ENCODE measurements at places on chromosomes 7 and 10. TPM values are rescaled to one million over a fixed set of nuclear protein-coding genes. Genes with fewer than 3 reads are reported as not detected.

DNA sequence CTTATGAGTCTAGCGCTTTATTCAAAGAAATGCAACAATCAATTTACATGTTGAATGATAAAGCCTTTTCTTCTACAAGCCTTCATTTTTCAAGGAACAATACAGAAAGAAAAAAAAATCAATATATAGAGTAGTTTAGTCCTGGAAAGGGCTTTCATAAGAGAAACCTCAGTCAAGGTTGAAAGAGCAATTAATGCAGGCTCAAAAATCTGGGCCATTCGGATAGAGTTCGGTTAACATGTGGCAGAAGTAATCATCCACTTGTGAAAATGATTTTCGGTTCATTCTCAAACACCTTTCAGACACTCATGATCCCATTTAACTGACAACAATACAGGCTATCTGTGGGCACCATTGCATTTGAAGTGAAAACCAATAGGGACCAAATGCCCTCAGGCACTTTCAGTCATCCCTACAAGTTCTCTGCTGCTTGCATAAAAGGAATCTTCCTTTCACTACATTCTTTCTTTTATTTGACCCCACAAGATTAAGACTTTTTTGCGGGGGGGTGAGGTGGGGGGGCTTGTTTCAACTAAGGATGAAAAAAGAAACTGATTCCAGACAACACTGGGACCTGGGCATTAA lies 177.9 kb downstream of the RNF133 start:
- no peak for DNase-seq

- no peak for DNase-seq
Measured at GRCh38 chr7:25967278-25968204, 184.5 kb upstream of the NFE2L3 start.

DNA sequence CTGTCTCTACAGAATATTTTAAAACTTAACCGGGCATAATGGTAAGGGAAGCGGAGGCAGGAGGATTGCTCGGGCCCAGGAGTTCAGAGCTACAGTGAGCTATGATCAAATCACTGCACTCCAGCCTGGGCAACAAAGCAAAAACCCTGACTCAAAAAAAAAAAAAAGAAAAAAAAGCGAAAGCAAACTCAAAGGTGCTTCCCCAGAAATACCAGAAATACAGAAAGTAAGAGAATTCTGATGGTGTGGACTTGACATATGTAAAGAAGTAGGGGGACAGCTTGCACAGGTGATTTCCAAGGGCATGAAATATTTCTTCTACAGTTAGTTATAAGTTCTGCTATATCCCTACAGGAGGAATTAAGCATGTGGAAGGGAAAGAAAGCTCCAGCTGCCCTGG lies 69.7 kb upstream of the APBB1IP start:
- DNase-seq = no peak

- peak; percentile 60 for DNase-seq
Measured at GRCh38 chr10:67779465-67780203, 58.4 kb downstream of the DNAJC12 start.

GRCh38 chr10:20993389-20993788 lies 96.3 kb upstream of the NEBL start:
- no peak for DNase-seq

DNA sequence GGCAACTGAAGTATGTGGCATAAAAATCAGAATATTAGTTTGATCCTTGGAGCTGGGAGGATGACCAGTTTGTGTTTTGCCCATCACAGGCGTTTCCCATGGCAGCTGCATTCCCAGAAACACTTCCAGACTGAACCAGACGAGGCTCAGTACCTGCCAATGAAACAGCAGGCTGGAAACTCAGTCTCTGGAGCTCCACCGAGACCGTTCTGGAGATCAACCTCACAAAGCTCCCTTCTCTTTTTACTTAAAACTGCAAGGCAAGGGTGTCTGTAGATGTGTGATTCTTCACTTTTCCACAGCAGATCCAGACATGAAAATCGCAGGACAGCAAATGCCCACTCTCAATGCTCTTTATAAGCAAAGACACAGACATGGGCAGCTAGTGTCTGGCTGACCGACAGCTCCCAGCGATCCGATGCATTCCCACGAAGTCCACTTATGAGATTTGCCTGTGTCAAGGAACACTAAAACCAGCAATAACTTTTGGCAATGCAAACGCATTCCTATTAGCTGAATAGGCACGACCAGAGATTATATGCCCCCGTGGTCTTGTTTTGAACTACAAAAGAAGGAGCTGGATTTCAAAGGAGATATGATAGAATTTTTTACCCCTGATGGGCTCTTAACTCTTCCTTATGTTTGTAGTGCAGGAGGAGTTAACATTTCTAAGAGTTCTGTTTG lies 72.6 kb downstream of the ADAM12 start:
- no peak for DNase-seq

DNA sequence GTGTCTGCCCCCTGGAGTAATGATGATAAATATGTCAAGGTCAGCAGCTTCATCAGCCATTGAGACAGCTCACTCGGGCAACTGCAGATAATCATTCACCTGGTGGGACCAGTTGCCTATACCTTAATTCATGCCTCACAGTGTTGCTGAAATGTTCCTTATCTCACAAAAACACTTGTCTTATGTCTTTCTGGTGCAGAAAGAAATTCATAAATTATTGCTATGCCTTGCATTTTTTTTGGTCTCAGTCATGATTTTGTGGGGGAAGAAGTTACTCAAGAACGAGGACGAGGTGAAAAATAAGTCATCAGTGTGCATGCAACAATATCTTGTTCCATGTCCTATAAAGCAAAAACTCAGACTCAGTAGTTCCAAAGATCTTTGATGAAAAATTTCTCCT lies 16.0 kb downstream of the TRIL start:
- DNase-seq = no peak

DNA sequence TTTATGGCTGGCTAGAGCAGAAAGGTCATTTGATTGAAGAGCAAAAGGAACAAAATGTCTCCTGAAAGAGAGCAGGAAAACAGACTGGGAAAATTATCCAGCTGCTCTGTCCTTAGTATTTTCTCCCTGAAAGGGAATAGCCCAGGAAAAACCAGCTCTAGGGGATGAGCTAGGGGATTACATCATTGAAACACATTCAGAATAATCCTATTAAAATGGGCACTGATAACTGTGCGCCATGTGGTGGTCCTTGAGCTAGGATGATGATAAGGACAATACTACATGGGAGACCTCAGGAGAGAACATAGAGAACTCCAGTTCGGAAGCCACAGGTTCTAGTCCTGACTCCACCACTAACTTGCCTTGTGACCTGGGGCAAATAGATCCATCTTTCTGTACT lies 873.8 kb downstream of the TYW1 start:
- no peak for DNase-seq

DNA sequence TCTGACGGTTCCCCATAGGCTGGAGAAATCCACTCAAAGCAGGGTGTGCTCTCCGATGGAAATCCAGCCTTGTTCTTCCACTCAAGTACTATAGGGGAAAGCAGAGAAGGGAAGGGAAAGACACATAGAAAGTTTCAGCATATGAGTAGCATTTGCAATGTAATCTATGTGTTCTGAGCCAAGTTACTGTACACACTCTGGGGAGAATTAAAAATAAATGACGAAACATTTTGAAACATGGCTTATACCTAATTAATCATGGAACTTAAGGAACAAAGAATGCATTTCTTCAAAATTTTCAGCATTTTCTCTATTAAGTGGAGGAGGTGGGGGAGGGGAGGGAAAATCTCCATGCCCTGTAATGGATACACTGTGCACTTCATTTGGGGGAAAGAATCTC lies 198.1 kb upstream of the HABP2 start:
- no peak for DNase-seq

DNA sequence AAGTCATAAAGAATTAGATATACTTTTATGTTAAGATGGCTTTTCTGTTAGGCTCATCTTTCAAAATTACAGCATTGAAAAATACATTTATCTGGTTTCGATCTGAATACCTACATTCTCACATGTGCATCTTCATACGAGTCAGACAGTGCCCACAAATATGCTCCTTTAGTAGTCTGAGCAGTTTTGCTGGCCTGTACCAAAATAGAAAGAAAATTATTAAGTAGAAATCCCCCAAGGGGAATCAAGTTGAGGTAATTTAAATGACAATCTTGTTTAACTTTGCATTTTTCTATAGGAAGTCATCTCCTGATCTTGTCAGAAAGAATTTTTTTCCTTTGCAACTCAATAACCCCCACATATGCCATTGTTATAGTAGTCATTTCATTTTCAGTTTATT lies 287.4 kb upstream of the SEMA3D start:
- DNase-seq = no peak

DNA sequence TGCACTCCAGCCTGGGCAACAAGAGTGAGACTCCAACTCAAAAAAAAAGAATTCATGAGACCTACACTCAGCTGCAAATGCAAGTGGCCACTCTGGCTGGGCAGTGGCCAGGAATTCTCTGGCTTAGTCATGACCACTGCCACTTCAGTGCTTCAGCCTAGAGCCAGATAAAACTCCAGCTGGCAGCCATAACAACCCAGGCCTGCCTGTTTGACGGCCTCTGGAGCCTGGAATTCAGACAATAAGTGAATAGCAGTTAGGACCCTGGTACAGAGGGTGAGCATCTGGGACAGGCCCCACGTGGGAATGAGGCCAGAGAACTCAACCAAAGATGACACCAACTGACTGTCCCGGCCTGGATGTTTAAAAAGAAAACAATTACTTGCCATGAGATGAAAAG lies 18.9 kb downstream of the RCC1L start:
- DNase-seq = no peak

DNA sequence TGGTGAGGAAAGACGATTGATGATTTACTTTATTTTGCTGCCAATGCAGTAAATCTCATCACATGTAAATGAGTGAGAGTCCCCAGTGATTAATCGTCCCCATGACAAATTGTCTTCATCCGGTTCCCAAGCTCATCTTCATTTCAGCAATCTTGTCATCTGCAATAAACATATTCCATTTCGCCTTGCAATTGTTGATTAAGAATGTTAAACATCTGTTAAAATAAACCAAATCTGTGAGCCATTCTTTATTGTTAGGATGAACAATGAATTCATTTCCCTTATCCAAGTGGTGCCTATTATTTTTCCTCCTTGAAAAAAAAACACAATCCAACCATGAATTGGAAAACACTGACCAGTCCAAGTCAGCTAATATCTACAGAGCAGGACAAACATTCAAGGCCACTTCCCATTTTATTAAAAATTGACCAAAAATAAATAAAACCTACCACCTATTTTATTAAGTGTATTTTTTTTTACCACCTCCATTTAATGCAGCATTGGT lies 36.5 kb downstream of the NPS start:
- DNase-seq = no peak

GRCh38 chr7:115224922-115225321 lies 303.0 kb downstream of the MDFIC start:
- no peak for DNase-seq

DNA sequence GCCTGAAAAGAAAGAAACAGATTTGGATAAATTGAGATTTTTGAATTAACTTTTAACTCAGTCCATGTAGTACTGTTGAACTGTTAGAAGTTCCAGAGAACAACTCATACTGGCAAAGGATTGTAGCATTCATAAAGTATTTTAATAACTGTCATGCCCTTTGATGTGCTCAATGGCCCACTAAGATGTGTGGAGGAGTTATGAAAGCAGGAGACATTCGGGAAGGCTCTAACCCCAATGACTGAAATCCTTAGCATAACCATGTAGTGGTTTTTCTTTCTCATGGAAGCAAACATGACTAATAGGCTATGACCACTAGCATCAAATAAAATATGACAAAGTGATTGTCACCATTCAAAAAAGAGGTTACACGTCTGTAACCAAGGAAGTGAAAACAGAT lies 25.7 kb downstream of the CYP3A7 start:
- DNase-seq = no peak

DNA sequence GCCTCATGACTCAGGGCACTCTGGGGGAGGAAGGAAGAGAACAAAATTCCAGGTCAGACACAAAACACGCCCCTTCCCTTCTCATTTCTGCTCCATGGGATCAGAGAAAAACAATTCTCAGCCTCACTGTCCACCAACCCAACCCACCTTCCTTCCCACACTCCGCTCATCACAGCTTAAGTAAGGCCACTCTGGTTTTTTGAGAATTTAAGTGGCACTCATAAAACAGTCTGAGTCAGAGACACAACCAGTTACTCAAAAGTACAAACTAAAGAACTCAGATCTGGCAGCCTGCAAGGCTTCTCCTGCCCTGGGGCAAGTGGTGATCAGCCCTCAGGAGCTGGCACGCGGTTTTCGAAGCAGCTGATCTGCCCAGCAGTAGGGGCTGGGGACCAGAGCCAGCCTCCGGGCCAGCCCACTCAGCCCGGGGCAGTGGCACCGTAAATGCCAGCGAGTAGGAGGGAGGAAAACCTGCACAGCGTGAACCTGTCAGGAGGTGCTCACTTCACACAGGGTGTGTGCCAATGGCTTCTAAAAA lies 39.1 kb upstream of the ABLIM1 start:
- DNase-seq = no peak

GRCh38 chr10:88966797-88967196 lies 14.2 kb upstream of the ACTA2 start:
- no peak for DNase-seq

DNA sequence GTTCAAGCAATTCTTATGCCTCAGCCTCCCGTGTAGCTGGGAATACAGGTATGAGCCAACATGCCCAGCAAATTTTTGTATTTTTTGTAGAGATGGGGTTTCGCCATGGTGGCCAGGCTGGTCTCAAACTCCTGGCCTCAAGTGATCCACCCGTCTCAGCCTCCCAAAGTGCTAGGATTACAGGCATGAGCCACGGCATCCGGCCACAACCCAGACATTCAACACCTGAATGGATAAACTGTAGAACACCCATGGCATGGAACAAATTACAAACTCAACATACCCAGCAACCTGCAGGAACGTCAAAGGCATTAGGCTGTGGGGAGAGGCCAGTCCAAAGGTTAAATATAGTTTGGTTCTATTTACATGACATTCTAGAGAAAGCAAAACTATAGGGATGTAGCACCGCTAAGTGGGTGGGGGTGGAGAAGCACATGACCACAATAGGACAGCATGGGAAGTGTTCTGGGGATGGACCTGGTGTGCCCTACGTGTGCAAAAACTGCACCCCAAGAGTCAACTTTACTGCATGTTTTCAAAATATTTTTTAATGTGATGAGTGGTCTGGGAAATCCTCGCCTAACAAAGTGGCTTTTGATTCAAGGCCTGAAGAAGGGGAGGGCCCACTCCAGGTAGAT lies 6.5 kb upstream of the PGAM2 start:
- DNase-seq = no peak

GRCh38 chr10:1123198-1123597 lies 67.0 kb downstream of the WDR37 start:
- no peak for DNase-seq

DNA sequence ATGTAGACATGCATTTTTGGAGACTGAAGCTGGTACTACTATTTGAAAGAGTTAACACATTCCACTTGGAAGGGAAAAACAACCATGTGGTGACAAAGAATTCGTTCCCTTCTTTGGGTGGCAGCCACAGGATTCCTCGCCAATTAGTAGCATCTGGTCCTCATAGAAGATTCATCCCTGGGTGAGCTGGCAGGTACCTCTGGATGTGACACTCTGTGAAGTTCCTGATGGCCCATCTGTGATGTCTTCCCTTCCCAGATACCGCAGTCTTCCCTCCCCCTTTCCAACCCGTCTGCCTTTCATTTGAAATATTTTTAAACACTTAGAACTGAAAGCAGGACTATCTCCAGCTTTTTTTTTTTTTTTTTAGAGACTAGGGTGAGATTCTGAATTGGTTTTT lies 569.5 kb downstream of the TYW1 start:
- no peak for DNase-seq

Gene FOXI2
- total RNA-seq = 1.2 TPM

Gene GAD2
- 1.8 TPM for total RNA-seq

Gene MRPL32
- 89.8 TPM for total RNA-seq

Gene CPA2
- total RNA-seq = not detected

Gene BTBD16
- total RNA-seq = 0.42 TPM

Gene IFIT5
- 2.3 TPM for total RNA-seq

Gene VWC2
- total RNA-seq = 0.28 TPM

Gene AQP1
- not detected for total RNA-seq

Gene DRGX
- not detected for total RNA-seq

Gene EIF5AL1
- 0.73 TPM for total RNA-seq

Gene MNX1
- 1.2 TPM for total RNA-seq

Measured in H7 (cell line).